Cerebellar cortex (tissue), 1 donor: ENCODE measurements at places on chromosomes 11 and 22.
A peak's percentile ranks its signal among the peaks of the same experiment; 100 is the strongest.

- DNase-seq, result no peak
Observed at GRCh38 chr22:31036671-31037550, 44.2 kb upstream of the SMTN start.

DNA sequence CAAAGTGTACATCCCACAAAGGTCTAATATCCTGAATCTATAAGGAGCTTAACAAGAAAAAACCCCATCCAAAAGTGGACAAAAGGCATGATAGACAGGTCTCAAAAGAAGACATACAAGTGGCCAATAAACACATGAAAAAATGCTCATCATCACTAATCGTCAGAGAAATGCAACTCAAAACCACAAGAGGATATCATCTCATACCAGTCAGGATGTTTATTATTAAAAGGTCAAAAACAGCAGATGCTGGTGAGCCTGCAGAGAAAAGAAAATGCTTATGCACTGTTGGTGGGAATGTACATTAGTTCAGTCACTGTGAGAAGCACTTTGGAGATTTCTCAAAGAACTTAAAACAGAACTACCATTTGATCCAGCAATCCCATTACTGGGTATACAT is 12.7 kb downstream of the LGALS12 start:
- DNase-seq, result no peak

DNA sequence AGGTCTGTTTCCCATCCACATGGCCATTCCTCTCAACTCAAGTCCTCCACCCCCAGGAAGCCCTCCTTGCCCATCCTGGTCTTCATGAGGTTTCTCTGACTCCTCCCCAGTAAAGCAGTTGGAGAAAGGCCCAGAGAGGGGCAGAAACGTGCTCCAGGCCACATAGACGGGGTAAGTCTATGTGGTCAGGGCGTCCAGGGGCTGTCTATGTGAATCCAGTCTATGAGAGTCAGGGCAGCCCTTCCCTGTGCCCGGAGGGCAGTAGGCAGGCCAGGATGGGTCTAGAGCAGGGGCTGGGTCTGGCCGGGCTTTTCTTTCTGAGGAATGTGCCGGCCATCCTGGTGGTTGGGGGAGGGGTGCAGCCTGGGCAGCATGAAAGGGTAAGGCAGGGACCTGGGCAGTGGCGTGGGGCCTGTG is 11.7 kb downstream of the GUCD1 start:
- no peak for DNase-seq

GRCh38 chr11:70191495-70192140 is 11.5 kb upstream of the FADD start:
- peak; percentile 44 for DNase-seq

- no peak for DNase-seq
Observed at GRCh38 chr22:39707816-39708215, 137.3 kb downstream of the CACNA1I start.

GRCh38 chr11:84993386-84993785 is 633.8 kb downstream of the DLG2 start:
- peak; percentile 15 for DNase-seq

GRCh38 chr11:103806130-103806895 is 230.1 kb upstream of the DDI1 start:
- peak; percentile 8 for DNase-seq

DNA sequence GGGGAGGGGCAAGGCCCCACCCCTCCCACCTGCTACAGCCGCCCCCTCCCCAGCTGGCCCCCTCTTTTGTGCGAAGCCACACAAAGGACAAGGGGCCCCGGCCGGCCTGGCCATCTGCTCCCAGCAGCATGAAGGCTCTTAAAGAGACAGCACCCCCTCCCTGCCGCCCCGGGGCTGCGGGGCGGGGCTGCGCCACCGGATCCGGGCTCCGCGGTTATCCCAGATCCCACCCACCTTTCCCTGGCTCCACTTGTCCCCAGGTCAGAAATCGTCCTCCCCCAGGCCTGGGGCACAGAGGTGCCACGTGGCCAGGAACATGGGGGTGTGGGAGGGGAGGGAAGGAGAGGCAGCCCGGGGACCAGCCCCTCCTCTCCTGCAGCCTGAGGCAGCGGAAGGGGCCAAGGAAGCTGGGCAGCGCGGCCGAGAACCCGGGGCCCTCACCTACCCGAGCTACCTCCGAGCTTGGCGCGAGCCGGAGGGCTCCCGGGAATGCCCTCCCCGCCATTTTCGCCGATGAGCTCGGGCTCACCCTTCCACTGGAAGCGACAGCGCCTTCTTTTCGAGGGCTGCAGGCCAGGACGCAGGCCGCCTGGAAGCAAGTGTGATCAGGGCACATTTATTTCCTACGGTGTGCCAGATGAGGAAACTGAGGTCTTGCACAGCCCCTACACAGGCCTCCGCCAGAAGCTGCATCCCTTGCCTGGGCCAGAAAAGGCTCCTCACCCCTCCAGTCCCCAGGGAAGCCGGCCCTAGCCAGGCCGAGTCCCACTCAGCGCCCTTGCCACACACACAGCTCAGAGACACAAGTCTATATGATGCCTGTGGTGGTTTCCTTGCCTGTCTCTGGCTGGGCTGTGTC is 2.5 kb upstream of the RCOR2 start:
- DNase-seq, result peak; percentile 82

GRCh38 chr22:19578180-19579004 is 54.2 kb upstream of the CLDN5 start:
- DNase-seq, result no peak

GRCh38 chr22:30121960-30122359 is 41.7 kb downstream of the HORMAD2 start:
- DNase-seq, result no peak

GRCh38 chr11:122101625-122102291 is 14.3 kb downstream of the BLID start:
- peak; percentile 50 for DNase-seq

DNA sequence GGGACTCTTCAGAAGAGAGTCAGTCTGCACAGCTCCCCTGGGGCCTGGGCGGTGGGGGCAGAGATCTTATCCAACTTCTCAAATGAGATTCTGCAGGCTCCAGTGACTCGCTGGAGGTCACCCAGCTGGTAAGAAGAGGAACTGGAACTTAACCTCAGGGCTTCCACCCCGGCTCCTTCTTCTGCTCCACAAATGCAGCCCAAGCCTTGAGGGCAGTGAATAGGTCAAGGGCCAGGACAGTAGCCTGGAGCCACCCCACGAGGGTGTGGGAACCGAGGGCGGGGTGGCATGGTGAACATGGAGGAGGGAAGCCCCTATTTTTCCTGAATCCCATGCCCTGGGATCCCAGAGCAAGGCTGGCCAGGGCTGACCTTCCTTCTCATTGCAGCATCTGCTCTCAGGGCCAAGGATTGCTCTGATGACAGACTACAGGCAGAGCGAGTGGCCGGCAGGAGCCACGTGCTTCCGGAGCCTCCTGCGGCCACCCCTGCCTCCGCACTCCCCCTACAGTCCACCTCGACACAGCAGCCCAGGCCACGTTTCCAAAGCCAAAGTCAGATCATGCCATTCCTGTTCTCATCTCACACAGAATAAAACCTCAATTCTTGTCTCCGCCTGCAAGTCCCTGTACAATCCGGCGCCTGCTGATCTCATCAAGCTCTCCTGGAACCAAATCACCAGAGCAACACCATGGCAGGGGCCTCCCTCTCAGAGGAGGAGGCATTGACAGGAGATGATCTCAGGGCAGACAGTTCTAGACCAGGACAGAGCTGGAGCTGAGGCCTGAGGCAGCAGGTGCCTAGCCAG is 21.1 kb upstream of the UPK3A start:
- peak; percentile 54 for DNase-seq

GRCh38 chr22:25403811-25404471 is 160.5 kb upstream of the GRK3 start:
- peak; percentile 16 for DNase-seq

GRCh38 chr11:58503361-58503856 is 4.5 kb downstream of the OR5B21 start:
- DNase-seq, result no peak

GRCh38 chr11:15815246-15816195 is 540.8 kb downstream of the SOX6 start:
- peak; percentile 11 for DNase-seq

DNA sequence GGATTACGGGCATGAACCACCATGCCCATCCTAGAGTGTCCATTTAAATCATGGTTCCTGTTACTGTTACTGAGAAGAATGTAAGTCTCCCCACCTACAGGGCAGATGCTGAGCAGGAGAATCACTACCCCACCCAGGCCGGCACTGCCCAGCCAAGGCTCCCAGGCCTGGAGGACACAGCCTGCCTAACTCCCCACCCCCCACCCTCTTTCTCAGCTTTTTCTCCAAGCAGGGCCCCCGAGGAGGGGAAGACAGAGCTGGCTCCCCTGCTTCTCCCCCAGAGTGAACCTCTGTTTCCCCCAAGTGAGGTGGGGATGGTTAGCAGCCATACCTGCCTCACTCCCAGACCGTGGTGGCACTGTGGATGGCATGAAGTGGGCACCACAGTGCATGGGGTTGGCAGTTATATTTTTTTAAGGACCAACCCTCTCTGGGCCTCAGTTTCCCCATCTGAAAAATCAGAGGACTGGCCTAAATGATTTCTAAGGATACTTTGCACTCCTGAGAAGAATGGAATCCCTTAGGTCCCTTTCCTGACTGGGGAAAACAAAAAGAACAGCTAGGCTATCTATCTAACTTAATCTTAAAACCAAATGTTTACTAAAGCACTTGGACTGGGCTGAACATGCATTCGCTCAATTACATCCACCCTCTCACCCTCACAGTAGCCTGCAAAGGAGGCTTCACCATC is 5.0 kb downstream of the CBX7 start:
- no peak for DNase-seq

DNA sequence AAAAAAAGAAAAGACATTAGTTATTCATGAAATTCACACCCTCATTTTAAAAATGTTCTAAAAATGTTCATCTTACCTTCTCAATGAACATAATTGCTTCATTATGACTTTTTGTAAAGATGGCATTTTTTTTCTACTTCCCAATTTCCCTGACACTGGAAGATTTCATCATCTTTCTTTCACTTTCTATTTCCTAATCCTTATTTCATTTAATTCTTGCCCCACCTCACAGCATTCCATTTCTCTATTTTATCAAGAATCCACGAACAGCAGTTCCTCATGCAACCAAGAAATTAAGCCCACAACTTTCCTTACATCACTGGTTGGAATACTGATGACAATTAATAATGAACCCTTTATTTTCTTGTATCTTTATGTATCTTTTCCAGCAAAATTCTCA is 1.9 kb downstream of the PATL1 start:
- no peak for DNase-seq
